ENCODE measurements at places on chromosomes 4 and X.

DNA sequence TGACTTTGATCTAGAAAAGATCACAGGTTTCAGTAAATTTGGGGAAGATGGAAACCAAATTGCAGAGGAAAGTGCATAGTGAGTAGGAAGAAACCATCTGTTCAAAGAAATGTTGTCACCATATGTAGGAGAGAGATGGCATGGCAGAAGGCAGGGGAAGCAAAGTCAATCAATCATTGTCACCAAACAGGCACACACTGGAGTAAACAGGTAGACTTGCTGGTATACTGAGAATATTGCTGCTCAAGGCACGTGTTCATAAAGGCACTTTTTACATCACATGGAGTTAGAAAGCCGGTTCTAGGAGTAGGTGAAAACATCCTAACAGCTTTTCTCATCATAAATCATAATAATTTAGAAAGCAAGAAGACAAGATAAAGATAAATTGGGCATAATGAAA lies 550.5 kb upstream of the FAT1 start:
- no peak for DNase-seq

GRCh38 chr4:2105559-2105958 lies 46.4 kb downstream of the NAT8L start:
- no peak for DNase-seq

GRCh38 chrX:119055687-119056086 lies 17.1 kb upstream of the CT47C1 start:
- DNase-seq, result no peak

DNA sequence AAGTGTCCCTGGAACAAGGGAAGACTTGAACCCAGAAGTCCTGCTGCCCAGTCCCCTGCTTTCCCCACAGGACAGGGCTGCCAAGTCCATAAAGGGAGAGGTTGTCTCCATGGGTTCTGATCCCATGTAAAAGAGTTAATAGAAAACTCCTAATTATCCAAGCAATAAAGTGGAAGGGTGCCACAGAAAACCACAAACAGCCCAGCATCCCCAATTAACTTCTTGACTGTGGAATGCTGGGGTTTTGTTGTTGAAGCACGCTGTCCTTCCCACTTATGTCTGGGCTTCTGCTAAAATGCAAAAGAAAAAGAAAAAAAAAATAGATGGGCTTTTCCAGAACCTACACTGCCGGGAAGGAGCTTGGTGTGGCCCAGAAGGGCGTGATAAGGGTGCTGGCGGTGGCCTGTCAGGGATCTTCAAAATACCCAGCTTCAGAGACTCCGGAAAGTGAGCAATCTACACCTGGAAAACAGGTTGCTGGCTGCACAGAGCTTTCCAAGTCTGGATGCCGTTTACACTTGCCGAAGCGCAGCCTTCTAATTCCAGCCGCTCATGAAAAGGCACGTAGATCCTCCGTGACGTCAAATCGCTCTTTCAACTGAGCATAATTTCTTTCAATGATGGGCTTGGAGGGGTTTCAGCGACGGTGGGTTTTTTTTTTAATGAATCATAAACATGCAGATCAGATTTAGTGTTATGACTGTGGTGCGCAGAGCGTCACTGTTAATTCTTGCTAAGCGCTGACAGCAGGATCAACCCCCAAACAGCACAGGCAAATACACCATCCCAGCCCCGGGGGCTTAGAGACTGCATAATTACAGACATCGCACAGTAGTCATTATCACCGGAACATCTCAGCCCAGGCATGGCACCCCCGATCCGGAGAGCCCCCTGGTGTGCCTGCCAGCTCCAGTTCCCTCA lies 197.6 kb downstream of the BCOR start:
- DNase-seq, result no peak

DNA sequence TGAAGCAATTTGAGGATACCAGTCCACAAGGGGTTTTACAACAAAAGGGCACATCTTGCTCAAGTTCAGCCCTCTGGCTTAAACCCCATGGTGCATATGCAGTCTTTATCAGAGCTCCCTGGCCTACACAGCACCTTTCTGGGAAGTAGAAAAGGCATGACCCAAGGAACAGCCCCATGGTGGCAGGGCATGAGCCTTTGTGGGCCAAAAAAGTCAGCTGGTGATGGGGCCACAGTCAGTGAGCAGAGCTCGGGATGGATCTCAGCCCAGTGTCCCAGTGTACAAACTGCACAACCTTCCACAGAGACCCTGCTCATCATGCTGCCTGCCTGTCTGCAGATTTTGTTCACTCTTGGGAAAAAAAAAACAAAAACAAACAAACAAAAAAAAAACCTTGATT lies 22.3 kb upstream of the TMEM165 start:
- no peak for DNase-seq

- no peak for DNase-seq
Observed at GRCh38 chrX:113975441-113975840, 608.4 kb upstream of the HTR2C start.

- DNase-seq, result no peak
Observed at GRCh38 chr4:139299536-139299935, 1.8 kb upstream of the NAA15 start.

DNA sequence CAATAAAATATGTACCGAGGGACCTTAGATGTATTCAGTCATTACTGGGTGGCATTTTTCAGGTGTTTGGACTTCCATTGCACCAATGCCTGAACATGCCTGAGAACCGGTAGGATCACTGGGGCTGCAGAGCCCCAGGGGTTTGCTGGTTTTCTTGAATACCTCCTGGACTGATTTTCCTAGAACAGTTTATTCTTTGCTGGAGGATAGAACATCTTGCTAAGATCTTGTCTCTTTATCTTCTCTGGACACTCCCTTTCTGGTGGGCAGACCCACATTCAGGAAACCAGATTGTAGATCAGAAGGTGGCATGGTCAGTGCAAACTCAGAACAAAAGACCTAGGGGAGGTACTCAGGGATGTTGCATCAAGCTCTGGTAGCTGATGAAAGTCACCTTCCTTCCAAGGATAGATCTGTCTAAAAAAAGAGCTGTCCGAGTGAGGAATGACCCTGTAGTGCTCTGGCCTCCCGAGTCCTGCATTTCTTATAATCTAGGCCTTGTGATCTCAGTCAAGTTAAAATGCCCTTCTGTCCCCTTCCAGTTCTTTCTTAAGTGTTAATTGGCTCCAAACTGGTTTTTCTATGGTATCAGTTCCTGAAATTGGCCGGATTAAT lies 84.8 kb downstream of the CLDN34 start:
- DNase-seq, result no peak

DNA sequence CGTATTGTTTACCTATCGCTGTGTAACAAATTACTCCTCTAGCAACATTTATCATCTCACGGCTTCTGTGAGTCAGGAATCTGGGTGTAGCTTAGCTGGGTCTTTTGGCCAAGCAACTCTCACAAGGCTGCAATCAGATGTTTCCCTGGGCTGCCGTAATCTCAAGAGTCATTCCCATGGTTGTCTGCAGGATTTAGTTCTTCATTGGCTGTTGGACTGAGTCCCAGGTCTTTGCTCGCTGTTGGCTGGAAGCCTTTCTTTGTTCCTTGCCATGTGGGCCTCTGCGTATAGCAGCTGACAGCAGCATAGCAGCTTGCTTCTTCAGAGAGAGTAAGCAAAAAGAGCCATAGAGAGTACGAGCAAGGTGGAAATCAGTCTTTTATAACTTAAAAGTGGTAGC lies 16.8 kb downstream of the POLR2B start:
- DNase-seq, result no peak

- no peak for DNase-seq
Observed at GRCh38 chr4:110124711-110125110, 73.7 kb downstream of the ELOVL6 start.
